ENCODE measurements at places on chromosomes 6 and 20.

- DNase-seq, result no peak
These were observed 93.0 kb downstream of the TCP11 start for GRCh38 chr6:35048031-35048613.

DNA sequence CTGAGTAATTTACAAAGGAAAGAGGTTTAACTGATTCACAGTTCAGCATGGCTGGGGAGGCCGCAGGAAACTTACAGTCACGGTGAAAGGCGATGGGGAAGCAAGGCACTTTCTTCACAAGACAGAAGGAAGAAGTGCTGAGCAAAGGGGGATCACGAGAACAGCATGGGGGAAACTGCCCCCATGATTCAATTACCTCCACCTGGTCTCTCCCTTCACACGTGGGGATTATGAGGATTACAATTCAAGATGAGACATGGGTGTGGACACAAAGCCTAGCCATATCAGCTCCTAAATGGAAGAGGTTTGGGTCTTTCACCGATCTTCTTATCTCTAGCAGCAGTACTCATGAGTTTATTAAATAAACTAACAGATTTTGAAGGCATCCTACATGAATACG is 152.9 kb upstream of the RUNX2 start:
- DNase-seq, result no peak

- no peak for DNase-seq
These were observed 9.8 kb upstream of the DCBLD1 start for GRCh38 chr6:117472667-117473066.

DNA sequence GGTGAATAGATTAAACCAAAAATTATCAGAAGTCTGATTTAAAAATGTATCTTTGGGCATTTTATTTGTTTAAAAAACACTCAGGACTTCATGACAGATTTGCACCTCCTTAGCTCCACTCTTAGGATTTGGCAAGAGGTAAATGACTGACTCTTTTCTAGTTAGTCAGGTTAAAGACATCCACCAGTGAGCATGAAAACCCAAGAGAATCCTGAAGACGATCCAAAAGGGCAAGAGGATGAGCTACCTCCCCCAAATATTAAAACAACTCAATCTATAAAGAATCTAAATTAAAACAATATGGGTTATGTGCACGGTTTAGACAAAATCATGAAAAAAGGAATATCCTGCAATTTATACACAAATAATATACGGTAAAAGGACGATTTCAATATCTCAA is 89.4 kb upstream of the OPRM1 start:
- no peak for DNase-seq

GRCh38 chr20:21238818-21239536 is 64.2 kb upstream of the XRN2 start:
- no peak for DNase-seq

GRCh38 chr6:50030777-50031562 is 9.2 kb upstream of the DEFB110 start:
- DNase-seq, result no peak

- no peak for DNase-seq
These were observed 1.1 kb downstream of the RNASET2 start for GRCh38 chr6:166955121-166955864.

DNA sequence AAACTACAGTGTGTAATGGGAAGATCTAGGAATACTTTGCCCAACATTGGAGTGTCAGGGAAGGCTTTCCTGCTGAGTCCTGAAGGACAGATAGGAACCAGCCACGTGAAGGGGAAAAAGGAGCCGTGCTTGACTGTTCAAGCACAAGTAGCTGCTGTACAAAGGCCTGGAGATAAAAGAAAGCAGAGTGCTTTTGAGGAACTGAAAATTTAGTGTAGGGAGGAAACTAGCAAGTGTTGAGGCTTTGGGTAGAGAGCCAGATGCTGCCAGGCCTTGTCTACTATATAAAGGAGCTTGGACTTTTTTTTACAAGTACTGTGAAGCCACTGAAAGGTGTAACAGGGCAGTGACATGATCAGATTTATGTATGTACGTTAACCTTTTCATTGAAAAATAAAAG is 39.0 kb downstream of the DSE start:
- no peak for DNase-seq

DNA sequence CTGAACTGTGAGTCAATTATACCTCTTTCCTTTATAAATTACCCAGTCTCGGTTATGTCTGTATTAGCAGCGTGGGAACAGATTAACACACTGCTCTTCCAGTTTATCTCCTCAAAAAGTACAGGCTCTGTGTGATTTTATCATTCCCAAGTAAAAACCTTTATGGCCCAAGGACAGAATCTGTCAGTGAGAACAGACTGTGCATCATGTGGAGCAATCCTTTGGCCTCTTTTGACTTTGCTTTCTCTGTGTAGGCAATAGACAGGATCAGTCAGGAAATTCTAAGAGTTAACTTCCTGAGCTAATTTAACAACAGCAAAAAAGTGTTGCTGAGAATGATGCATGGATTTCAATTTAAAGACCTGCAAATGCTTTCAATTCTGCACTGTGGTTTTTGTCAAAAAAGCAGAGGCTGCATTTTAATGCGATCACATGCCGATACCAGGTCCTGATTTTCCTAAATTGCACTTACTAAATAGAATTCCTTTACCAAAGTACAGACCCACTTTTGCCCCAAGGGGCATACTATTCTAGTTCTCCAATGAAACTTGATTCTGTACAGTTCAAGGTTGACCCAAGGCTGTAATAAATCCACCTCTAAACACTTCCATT is 246.7 kb upstream of the MARCKS start:
- DNase-seq, result no peak

- no peak for DNase-seq
These were observed 28.9 kb downstream of the ZNF831 start for GRCh38 chr20:59192533-59192896.

DNA sequence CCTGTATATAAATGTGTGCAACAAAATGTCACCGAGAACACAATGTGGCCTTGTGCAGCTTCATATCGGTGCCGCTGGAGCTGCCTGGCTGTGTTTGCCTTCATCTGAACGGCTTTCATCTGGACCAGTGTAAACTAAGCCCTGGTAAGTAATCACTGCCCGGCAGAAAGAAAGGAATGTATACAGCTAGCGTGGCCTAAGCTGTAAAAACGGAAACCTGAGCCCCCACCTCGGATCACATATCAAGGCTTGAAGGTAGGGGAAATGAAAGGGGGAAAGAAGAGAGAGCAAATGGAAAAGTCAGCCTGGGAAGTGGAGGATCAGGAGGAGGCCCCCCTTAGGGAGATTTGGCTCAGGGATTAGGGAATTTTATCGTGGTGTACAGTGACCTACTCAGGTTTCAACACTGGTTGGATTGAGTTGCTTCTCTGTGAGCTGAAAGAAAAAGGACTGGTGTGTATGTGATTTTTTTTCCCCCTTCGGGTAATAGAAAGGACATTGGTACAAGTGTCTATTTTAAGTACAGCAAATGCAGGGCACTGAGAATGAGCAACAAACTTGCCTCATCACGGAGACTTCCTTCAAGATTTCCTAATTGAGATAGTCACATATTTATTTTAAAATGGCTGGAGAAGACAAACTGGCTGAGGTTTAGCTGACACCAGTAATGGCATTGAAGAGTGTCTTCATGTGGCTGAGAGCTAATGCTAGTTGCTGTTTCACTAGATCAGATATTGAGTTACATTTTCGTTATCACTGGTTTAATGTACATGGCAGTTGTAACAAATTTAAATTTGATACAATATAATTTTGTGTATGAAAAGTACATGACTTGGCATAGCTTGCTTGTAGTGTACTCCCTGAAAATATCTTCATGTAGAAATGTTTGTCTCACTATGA is 3.5 kb downstream of the SOBP start:
- DNase-seq, result no peak

DNA sequence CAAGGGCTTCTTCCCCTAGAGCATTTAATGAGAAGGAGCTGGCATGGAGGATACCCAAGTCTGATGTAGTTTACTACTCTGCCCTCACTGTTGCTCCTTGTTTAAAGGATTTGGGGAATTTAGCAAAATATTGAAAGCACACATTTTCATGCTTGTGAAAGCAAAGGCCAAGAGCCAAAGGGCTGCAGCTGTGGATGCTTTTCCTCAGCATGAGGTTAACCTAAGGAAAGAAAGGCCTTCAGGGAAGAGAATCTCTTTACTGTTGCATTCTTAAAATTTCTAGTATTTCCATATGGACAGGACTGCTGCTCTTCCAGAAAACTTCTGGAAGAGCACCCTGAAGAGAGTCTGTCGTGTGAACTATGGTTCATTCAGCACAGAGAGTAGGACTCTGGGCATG is 45.9 kb upstream of the SASH1 start:
- no peak for DNase-seq

DNA sequence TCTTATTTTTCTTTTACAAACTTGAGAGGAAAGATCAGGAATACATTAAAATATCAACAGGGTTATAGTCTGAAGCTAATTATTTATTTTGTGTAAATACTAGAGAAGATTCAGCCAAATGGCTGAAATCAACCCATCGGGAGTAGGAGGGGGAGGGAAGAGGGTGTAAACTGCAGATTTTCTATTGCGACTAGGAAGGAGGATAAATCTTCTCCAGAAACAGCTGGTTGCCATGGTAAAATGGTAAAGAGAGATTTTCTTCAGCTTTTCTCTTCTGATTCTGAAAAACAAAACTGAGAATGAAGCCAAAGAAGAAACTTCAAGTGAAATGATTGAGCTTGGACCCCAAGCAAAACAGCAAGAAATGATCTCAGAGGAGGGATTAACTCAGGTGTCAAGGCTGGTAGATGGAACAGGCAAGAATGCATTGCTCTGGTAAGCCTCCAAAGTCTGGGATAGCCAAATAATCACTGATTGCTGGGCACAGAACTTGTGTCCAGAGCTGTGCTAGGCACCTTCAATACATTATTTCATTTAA is 193.5 kb upstream of the SPTLC3 start:
- DNase-seq, result no peak

GRCh38 chr6:43572015-43572414 is 3.8 kb downstream of the XPO5 start:
- DNase-seq, result no peak

DNA sequence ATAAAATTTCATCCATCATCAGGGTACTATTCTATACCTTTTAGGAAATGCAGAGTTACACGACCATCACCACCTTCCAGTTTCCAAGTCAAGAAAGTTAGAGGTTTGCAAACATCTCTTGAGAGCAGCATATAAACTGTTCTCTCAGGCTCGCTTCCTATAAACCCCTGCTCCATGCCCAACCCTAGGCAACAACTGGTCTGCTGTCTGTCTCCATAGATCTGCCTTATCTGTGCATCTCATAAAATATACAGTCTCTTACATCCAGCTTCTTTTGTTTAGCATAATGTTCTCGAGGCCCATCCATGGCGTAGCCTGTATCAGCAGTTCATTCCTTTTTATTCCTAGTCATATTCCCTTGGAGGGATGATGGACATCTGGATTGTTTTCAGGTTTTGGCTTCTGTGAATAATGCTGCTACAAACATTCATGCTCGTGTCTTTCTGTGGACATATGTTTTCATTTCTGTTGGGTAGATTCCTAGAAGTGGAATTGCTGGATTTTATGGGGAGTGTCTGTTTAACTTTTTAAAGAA is 6.1 kb downstream of the PTPRT start:
- DNase-seq, result no peak

GRCh38 chr6:24933868-24934401 is 1.8 kb downstream of the RIPOR2 start:
- DNase-seq, result peak; percentile 34

DNA sequence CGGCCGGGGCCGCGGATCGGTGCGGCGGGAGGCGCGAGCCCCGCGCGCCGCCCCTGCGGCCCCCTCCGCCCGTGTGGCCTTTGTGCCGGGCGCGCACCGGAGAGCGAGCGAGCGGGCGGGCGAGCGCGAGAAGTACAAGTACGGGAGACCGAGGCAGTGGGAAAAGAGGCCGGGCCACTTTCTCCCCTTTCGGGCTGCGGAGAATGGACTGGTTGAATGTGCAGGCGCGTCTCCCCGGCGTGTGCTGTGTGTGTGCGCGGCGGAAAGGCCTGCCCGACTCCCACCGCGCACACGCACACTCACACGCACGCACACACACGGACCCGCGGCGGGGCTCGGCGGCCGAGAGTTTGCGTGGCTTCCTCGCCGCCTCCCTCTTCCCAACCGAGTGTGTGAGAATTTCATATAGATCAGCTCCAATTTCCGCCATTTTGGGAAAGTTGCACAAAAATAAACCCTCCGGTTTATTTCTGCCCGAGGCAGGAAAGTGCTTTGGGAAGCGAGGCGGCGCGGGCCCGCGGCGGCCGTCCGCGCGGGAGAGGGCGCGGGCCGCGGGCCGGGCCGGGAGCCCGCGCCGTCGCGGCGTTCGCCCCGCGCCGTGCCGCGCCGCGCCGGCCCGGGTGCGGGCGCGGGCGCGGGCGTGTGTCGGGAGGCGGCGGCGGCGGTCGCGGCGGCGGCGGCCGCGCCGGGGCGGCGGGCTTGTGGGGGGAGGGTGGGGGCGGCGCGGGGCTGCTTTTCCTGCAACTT is 1.1 kb downstream of the L3MBTL3 start:
- peak; percentile 29 for DNase-seq

DNA sequence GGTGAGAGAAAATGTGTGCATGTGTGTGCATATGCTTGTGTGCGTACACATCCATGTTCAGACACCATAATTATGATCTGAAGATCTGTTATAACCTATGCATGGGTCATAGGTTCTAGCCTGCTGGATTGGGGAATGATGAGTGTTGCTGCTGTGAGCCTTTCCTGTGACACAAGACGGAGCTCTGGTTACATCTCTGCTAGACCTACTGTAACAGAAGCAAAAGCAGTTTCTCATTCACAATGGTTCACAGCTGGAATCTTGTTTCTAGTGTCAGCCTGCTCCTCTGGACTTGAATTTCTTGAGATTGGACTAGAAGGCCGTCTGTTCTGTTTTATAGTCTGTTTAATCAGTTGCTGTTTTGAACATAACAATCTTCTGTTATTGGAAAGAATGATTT is 40.1 kb downstream of the DEFB114 start:
- DNase-seq, result no peak

GRCh38 chr6:22526736-22527135 is 42.6 kb upstream of the HDGFL1 start:
- no peak for DNase-seq

GRCh38 chr20:19937651-19938420 is 79.3 kb upstream of the NAA20 start:
- DNase-seq, result no peak

- DNase-seq, result no peak
These were observed 49.0 kb downstream of the SIM1 start for GRCh38 chr6:100415768-100416167.

GRCh38 chr6:11909696-11910132 is 102.4 kb upstream of the HIVEP1 start:
- DNase-seq, result no peak

DNA sequence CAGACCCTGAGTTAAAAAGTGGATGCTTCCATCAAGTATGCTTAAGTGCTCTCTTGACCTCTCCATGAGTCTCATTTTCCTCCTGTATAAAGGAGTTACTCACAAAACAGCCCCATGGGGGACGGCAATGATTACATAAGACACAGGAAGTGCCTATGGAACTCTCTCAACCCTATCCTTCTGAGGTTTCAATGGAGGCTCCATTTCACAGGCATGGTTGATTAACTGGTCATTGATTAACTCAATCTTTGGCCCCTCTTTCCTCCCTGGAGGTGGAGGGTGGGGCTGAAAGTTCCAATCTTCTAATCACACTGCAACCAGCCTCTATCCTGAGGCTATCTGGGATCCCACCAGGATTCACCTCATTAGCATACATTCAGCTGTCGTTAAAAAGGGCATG is 29.3 kb downstream of the CST8 start:
- no peak for DNase-seq

Measured in SW 1271 (cell line).